Stimulated activated CD8-positive, alpha-beta memory T cell treated with anti-CD3 and anti-CD28 coated beads, Interleukin-7, amount 100 ng/mL, for 4 hours (primary cell): ENCODE measurements at places on chromosomes 13 and 19.
A peak's percentile ranks its signal among the peaks of the same experiment; 100 is the strongest.

DNA sequence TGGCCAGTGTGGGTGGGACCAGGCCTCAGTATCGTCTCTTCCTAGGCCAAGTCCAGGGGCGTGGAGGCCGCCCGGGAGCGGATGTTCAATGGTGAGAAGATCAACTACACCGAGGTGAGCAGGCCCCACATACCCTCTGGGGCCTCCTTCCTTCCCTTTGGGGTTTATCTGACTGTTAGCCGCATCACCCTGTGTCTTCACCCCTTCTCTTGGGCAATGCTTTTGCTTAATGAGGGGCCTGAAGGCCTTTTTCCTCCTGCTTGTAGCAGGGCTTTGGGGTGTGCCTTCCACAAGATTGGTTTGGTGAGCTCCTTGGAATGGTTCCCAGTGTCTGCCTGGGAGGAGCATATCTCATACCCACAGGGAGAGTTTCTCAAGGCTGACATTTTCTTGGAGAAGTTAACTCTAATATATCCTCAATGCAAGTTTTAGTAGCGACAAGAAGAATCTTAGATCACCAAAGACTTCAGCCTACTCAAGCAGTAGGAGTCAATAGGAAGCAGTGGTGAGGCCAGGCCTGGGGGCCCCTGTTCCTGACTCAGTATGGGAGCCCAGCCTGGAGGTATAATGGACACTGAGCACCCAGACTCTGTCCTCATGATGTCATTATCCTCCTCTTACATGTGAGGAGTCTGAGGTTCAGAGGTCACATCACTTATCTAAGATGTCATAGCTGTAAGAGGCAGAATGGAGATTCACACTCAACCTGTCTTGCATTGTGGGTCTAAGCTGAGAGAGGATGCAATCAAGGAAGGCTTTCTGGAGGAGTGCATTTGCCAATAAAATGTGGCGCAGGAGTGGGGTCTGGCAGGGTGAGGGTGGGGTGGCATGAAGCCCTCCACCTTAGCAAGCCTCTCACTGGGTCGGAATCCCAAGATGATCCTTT, 2.0 kb downstream of the GPI start:
- DNase-seq: no peak

DNA sequence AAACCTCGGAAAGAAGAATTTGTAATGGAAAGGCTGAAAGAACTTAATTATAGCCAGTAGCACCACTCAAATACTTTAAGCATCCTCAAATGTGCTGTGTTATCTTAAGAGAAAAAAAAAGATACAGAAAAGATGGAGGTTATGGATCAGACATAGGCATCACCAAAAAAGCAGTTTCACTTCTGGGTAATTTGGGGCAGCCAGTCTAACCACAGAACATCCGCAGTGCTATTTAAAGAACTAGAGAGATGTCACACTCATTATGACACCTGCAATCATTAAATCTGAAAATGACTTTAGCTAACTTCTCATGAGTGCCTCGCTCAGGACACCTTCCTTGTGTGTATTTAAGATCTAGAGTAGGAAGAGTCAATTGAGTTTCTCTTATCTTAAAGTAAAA, 211.8 kb downstream of the RBM26 start:
- peak; percentile 29 for DNase-seq

- DNase-seq: no peak
These were observed 156.9 kb downstream of the SIPA1L3 start for GRCh38 chr19:38063928-38064327.

GRCh38 chr13:113635709-113636108, 22.3 kb downstream of the ATP4B start:
- no peak for DNase-seq

DNA sequence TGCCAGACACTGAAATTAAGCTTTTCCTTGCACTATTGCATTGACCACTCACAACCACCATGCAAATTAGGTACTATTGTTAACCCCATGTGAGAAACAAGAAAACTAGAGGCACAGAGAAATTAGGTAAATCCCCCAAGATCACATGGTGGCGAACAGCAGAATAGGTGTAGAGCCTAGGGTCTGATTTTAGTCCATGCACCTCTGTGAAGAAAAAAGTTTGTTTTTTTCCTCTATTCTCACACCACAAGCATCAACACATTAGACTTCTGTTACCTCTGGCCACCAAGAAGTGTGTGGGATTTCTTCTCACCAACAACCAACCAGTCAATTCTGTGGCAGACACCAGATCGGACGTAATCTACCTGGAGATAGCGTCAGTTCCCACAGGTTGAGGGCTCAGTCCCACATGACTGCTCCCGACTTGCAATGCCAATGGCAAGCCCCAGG, 391.9 kb downstream of the COG6 start:
- DNase-seq: no peak

GRCh38 chr13:60959427-60959826, 456.2 kb downstream of the PCDH20 start:
- no peak for DNase-seq

GRCh38 chr19:57363688-57364181, 384 bp downstream of the TRAPPC2B start:
- DNase-seq: no peak

GRCh38 chr19:10747271-10747670, 29.4 kb downstream of the DNM2 start:
- no peak for DNase-seq

- DNase-seq: no peak
These were observed 14.8 kb downstream of the PODNL1 start for GRCh38 chr19:13923194-13923987.

DNA sequence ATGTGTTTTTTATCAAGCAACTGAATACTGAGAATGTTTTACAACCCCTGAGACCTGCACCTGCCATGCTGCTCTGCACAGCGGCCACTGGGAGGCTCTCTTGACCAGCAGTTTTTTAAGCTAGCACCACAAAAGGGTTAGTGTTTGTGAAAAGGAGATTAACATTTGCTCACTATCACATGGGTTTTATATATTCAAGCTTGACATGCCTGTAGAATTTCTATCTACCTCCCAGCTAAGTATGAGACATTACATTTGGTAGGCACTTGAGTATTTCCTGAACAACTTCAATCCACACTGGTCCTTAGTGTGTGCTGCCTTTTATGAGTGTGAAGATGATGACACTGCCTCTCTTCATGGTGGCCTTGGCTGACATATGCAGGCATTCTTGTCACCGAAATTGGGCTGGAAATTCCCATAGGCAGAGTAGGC, 1238.9 kb downstream of the UQCRFS1 start:
- DNase-seq: no peak

- DNase-seq: no peak
These were observed 16.8 kb downstream of the FLT1 start for GRCh38 chr13:28478127-28478526.

DNA sequence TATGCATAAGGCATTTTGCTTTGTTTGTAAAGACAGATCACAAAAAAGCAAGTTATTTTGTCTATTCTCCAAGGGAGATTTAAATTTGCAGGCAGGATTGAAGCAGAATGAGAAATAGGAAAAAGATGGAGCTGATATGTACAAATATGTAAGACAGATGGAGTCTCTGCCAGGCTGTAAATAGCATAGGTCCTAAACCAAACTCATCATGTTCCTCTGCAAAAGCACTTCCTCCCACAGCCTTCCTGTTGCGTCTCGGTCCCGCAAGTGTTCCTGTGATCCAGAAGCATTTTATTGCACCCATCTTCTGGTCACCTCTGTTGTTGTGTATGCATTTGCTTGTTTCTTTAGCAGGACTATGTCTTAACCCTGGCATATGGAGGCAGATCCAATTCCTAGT, 95.7 kb upstream of the CLDN10 start:
- no peak for DNase-seq

- DNase-seq: no peak
These were observed 62.0 kb upstream of the EDNRB start for GRCh38 chr13:77980592-77980991.

DNA sequence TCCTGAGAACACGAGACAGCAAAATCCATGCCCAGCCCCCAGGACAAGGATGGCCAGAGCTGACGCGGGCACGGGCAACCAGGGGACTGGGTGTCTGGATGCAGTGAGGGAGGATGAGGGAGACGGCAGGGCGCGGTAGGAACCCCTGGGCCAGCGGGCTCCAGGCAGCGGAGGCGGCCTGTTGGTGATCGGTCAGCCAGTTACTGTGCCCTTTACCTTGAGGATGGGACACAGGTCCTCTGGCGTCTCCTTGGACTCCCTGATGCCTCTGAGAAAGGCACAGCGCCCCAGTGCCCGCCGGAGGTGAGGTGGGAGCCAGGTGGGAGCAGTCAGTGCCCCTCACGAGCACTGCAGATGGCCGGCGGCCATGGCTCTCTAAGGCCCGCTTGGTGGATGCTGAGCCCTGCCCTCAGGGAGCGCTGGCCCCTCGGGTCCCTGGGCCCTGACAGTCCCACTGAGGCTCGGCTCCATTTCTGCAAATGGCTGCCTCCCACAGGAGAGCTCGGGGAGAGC, 31.2 kb downstream of the C13orf46 start:
- DNase-seq: no peak

DNA sequence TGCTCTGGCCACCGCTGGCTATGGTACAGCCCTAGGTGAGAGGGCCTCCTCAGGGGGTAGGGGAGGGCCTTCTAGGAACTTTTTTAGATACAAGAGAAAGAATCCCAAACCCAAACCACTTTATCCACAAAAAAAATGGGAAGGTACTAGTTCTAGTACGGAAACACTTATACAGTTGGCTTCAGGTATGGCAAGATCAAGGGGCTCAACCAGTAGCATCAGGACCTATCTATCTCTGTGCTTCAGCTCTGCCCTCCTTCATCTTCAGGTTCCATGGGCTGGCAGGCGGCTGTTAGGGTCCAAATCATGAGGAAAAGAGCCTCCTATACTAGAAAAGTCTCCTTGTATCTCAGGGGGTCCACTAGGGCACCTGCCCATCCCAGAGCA, 1.8 kb downstream of the MRI1 start:
- no peak for DNase-seq

- DNase-seq: no peak
These were observed 12.5 kb downstream of the NCAN start for GRCh38 chr19:19224150-19224851.

GRCh38 chr19:16385296-16385695, 60.7 kb downstream of the KLF2 start:
- no peak for DNase-seq

DNA sequence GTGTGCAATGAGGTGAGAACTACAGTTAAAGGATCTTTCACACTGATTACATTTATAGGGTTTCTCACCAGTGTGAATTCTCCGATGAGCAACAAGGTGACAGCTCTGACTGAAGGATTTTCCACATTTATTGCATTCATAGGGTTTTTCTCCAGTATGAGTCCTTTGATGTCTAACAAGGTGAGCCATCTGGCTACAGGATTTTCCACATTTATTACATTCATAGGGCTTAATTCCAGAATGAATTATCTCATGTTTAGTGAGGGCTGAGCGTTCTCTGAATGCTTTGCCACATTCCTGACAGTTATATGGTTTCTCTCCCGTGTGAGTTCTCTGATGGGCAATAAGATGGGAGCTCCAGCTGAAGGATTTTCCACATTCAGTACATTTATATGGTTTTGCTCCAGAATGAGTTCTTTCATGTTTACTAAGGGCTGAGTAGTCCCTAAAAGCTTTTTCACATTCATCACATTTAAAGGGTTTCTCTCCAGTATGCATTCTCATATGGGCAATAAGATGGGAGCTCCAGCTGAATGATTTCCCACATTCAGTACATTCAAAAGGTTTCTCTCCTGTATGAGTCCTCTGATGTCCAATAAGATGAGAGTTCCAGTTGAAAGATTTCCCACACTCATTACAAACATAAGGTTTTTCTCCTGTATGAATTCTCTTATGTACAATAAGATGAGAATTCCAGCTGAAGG, 4.4 kb upstream of the C19orf18 start:
- DNase-seq: no peak

DNA sequence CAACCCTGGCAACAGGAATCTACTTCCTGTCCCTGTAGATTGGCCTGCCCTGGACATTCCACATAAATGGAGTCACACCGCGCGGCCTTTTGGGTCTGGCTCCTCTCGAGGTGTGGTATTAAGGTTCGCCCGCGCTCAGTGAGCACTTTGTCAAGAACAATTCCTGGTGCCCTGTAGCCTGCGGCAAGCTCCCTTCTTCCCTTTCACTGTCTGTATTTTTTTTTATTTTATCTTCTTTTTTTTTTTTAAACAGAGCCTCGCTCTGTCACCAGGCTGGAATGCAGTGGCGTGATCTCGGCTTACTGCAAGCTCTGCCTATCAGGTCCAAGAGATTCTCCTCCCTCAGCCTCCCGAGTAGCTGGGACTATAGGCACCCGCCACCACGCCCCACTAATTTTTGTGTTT, 28.3 kb downstream of the PEX11G start:
- no peak for DNase-seq

DNA sequence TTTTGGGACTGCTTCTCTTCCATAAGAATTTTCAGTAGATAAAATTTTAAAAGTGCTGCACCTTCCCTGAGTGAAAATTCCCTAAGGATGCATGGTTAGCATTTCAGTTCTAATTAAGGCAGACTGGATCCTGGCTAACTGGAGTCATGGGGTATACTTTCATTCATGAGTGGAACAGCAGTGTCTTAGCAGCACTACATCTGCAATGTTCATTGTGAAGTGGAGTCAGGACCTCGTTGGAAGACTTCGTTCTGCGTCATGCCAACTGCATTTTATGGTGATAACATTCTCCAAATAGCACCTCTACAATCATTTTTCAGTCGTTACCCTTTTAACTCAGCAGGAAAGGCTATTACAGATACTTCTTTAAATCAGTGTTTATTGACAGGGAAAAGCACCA, 25.5 kb downstream of the PHF11 start:
- DNase-seq: no peak

- no peak for DNase-seq
These were observed 54.8 kb downstream of the COG3 start for GRCh38 chr13:45519493-45519892.

GRCh38 chr13:40547591-40548315, 118.7 kb downstream of the FOXO1 start:
- no peak for DNase-seq

DNA sequence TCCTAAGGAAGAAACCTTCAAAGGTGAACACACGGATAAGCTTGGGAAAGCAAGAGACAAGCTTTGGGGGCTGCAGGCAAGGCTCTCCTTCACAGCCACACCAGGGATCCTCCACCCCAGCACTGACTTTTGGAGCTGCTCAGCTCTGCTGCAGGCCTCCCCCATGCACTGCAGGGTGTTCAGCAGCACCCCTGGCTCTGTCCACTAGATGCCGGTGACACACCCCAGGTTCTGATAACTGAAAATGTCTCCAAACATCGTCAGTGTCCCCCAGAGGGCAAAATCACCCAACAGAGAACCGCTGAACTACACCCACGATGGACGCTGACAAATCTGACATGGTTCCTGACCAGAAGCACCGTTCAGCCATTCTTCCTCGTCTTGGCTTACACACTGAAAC, 90.5 kb downstream of the STK24 start:
- DNase-seq: no peak

DNA sequence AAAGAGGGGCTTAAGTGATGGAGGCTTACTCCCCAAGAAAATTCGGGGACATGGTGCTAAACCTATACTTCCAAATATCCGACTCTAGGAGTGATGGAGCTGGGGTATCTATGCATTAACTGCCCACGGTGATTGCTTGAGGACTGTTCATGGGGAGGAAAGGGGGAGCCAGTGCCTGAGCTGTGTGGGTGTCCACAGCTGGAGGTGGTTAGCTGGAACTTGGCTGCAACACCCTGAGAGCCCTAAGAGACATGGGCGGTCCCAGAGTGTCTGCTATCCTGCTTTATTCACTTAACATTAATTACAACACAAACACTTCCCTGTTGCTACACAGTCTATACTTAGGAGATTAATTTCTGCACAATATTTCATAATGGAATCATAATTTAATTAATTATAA, 28.1 kb upstream of the POMP start:
- no peak for DNase-seq
